ENCODE measurements at places on chromosomes 2 and 18. TPM values are rescaled to one million over a fixed set of nuclear protein-coding genes. Genes with fewer than 3 reads are reported as not detected.

TNFAIP6 gene
- 2.0 TPM for total RNA-seq

- DNase-seq, result no peak
Measured at GRCh38 chr2:28809927-28810326, 707 bp upstream of the SPDYA start.

ERBB4 gene
- total RNA-seq, result 0.34 TPM

ABCG8 gene
- not detected for total RNA-seq

DNA sequence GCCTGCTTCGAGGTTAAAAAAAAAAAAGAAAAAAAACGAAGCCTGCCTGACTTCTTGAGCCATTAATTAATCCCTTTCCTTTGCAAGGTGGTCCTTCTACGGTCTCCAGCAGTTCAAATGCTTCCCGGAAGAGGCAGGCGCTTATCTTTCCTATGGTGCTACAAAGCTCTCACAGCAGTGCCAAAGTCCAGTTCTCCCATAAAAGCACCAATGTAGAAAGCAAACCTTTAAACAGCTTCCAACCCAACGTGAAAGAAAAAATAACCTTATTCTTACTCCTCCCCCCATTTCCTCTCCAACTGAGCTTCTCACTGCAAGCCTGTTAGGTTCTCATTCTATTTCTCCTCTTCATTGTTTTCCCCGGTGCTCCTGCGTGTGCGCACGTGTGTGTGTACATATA is 317.4 kb upstream of the SOX11 start:
- DNase-seq, result no peak

DNA sequence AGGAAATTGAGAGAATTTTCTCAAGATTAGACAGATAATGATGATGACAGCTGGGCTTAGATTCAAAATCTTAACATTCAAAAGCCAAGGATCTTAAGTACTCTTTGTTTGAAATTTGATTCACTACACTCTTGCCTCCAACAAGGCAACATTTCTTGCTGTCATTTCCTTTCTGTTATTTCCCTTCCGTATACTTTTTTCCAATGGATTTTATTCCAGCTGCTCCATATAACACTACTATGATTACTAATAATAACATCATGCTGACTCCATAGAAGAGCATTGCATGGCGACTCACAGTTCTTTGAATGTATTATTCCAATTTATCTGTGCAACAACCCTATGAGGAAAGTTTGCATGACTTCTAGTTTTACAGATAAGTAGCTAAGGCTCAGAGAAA is 33.9 kb upstream of the CCDC102B start:
- no peak for DNase-seq

GRCh38 chr2:222902660-222903059 is 41.8 kb downstream of the ACSL3 start:
- no peak for DNase-seq

- DNase-seq, result no peak
Measured at GRCh38 chr18:8963876-8964275, 138.6 kb upstream of the NDUFV2 start.

GRCh38 chr2:173922760-173923159 is 42.4 kb downstream of the SP3 start:
- DNase-seq, result no peak

SLC25A52 gene
- total RNA-seq, result not detected

ABHD3 gene
- total RNA-seq, result 9.0 TPM

COL5A2 gene
- 24.2 TPM for total RNA-seq

- no peak for DNase-seq
Measured at GRCh38 chr2:109216332-109216731, 87.3 kb downstream of the SH3RF3 start.

DNA sequence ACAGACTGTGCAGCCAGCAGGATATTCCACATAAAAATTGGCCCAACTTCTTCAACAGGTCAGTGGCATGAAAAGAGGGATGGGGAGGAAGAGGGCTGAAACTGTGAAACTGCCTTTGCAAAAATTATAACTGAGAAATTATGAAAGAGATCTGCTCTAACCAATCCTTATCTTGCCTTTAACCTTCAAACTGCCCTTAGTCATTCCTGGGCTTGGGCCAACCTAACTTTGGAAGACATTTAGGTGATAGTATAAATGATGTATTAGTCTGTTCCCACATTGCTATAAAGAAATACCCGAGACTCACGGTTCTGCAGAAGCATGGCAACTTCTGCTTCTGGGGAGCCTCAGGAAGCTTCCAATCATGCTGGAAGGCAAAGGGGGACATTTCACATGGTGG is 74.5 kb downstream of the RPL31 start:
- DNase-seq, result no peak

DNA sequence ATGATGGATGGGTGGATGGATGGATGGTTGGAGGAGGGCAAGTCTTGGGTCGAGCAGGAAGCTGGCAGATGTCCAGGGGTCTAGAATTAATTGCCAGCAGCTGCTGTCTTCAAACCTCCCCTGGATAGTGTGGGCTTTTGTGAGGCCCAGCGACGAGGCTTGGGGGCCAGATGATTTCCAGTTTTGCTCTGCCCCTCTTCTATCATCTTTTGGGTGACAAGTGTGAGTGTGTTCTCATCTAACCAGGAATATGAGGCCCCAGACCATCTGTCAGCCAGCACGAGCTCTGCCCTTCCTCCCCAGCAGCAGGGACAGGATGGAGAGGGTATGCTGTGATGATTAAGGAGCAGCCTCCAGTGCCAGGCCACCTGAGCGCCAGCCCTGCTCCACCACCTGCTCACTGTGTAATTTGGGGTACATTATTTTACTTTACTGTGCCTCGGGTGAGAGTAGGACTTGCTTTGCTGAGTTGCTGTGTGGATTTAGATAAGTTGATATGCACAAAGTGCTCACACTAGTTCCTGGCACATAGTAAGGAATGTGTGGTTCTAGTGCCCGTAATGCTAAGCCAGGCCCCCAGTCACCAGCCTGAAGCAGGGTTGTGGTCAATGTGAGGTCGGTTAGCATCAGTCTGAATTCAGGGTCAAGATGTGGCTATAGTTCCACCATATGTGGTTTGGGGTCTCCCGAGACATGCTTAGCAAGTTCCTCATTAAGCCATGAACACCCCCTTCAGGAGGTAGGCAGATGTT is 251.1 kb downstream of the CYP26B1 start:
- DNase-seq, result peak; percentile 30

SLC30A3 gene
- total RNA-seq, result 16.1 TPM

DNA sequence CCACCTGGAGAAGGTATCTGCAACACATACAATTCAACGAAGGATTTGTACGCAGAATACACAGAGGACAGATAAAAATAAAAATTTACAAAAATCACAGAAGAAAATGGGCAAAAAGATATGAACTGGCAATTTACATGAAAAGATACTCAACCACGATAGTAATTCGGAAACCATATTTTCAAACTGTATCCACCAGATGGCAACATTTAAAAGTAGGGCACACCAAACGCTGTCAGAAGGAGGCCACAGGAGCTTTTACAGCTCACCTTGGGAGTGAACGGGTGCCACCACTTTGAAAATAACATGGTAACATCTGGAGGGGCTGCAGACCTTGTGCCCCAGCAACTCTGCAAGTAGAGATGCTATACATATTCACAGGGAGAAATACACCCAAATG is 9.8 kb downstream of the KIF1A start:
- no peak for DNase-seq

GRCh38 chr2:23601301-23601965 is 216.5 kb downstream of the KLHL29 start:
- DNase-seq, result no peak

RGPD3 gene
- 0.17 TPM for total RNA-seq

DNA sequence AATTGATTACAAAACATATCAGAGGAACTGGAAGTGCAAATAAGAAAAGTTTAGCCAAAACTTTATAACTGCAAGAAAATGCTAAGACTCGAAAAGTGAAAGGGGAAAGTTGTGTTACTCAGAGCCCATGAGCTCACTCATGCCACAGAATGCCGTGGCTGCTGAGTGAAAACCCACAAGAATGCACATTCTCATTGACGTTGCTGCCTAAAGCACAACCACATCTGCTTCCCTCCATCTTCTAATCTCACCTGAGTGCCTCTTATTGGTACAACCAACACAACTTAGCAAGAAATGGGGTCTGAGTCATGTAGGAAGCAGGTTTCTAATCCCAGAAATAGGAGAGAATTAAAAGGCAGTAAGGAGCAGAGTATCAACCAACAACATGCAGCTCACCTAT is 259.7 kb downstream of the LNPK start:
- DNase-seq, result no peak

CNDP2 gene
- 243 TPM for total RNA-seq

DNA sequence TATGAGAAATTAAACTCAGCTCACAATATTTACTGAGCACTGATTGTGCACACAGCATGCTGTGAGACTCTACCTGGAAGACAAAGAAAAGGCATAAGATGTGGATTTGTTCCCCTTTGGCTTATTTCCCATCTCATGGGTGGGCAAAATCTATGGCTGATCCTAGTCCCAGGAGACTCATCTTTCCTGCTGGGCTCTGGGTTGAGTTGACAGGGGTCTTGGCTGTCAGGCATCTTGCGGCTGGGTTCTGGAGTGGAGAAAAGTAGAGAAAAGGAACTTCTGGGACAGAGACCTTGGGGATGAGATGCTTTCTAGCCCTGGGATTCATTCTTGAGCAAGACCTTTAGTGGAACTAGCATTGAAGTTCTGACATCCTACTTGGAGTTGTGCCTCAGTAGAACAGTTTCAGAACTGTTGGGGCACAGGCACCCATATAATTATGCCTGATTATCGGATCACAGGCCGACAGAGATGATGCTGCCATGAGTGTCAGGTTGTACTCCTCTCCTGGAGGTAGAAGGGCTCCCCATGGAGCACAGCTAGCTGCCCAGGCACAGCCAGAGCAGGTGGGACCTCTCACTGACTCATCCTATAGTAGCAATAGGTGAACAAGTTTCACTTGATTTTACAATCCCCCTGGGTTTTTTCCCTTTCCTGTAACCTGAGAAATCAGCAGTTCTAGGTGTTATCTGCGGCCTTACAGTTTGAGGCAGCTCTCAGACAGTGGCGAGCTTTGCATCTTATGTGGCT is 260.9 kb downstream of the CYRIA start:
- DNase-seq, result no peak

DNA sequence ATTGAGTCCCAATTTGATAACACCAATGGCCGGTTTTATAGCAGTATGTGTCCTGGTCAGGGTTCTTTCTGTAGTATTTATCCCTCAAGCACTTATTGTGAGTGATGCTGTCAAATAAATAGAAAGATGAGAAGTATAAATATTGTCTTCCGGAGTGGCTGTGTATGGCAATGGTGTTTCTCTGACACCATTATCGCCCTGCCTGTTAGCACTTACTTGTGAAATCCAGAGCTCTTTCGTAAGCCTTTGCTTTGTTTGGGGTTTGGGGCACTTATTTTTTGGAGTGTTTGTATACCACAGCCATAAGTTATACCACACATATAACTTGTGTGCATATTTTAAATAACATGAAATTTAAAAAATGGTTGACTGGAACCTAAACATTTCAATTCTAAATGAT is 29.3 kb downstream of the CD8B2 start:
- no peak for DNase-seq

- DNase-seq, result no peak
Measured at GRCh38 chr2:82968358-82968757, 1490.7 kb downstream of the SUCLG1 start.

C2orf66 gene
- total RNA-seq, result not detected

DNA sequence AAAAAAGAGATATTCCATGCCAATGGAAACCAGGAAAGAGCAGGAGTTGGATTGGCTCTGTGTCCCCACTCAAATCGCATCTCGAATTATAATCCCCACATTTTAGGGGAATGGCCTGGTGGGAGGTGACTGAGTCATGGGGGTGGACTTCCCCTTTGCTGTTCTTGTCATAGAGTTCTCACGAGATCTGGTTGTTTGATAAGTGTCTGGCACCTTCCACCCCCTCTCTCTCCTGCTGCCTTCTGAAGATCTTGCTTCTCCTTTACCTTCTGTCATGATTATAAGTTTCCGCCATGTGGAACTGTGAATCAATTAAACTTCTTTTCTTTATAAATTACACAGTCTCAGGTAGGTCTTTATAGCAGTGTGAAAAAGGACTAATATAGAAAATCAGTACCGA is 355.6 kb downstream of the NBAS start:
- no peak for DNase-seq

DNA sequence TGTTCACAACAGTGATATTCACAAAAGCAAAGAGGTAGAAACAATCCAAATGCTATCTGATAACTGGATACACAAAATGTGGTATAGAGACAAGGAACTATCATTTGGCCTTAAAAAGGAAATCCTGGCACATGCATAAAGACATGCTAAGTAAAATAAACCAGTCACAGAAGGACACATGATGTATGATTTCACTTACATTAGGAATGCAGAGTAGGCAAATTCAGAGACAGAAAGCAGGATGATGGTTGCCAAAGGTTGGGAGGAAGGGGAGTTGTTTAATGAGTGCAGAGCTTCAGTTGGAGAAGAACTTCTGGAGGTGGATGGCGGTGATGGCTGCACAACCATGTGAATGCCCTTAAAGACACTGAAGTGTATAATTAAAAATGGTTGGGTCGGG is 38.1 kb downstream of the ATP8B1 start:
- DNase-seq, result no peak

All from H1 (cell line).